IMR-90 (cell line): ENCODE measurements at places on chromosomes 11 and 22. TPM values are rescaled to one million over a fixed set of nuclear protein-coding genes. Genes with fewer than 3 reads are reported as not detected.

The MUC15 gene
- total RNA-seq, result not detected in 2 replicates

The GRIA4 gene
- total RNA-seq, result 0.36 and 0.56 TPM in 2 replicates

The EFEMP2 gene
- 62.7 and 69.2 TPM in 2 replicates for total RNA-seq

The TENM4 gene
- 9.0 and 9.2 TPM in 2 replicates for total RNA-seq

The MYOD1 gene
- not detected in 2 replicates for total RNA-seq
